Substantia nigra (tissue), 51 donors: ENCODE measurements at places on chromosomes 3 and 15.

- DNase-seq, result no peak
Observed at GRCh38 chr3:172261054-172261453, 187.2 kb downstream of the GHSR start.

DNA sequence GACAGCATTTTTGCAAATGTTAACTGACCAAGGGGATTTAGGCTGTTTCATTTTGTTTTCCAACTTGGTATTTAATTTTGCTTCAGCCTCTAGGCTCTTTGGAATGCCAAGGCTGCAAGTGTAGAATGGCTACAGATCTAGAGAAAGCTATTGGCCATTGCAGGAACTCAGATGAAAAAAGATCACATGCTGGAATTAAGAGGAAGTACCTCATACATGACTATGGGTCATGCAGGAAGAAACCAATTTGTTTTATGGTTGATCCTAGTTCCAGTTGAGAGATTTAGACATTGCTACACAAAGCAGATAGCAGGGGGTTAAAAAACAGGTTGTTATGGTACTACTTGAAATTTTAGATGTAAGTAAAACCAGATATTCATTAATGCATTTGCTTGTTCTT is 12.7 kb upstream of the CLDN16 start:
- no peak for DNase-seq

DNA sequence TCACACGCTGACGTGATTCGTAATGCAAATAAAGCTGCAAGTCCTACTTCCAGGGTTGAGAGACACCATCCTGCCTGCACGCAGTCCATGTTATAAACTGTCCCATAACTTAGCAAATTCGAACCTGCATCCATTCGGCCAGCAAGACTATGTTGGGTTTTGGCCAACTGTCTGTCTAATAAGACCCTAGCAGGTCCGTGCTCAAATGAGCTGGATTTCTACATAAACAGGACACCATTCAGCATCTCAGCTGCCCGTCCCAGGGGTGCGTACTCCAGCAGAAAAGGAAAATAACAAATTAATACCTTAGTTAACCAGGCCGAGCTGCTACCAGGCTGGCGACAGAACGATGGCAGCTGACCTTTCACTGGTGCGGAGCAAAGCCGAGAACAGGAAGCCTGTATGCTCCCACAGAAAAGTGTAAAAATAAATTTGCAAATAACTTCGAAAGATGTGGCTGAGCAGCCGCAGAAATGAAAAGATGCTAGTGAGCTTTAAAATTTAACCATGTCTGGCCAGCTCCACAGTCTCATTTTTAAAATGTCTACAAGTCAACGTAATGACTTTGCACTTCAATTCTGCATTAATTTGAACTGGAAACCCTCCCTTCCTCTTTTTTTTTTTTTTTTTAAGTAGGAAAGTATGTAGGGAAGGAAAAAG is 97.1 kb upstream of the SNRPA1 start:
- DNase-seq, result no peak

GRCh38 chr3:65871305-65872141 is 167.2 kb downstream of the MAGI1 start:
- peak; percentile 23 for DNase-seq

DNA sequence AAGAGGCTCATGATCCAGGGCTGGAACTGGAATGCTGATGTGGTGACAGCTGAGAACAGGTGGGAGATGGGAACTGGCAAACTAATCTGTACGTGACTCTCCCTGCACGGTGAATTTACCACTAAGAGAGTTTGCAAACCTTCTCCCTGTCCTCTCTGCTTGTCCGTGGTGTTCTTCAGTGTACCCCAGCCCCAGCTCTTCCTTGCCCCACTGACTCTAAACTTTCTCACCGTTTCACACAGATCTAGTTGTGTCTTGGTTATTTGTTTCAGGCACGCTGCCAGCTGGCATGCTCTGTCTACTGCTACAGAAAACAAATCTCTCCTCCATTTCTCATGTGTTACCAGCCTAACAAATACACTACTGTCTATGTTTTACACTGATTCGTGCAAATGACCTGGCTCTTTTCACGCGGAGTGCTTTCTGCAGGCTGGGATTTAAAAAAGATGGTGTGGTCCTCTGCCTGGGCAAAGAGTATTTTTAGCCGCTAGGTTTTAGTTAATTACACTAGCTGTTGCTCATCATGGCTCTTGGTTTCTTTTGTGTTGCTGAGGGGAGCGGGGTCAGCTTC is 192.7 kb upstream of the LRIG1 start:
- no peak for DNase-seq
